ENCODE measurements at places on chromosomes 4 and X.

DNA sequence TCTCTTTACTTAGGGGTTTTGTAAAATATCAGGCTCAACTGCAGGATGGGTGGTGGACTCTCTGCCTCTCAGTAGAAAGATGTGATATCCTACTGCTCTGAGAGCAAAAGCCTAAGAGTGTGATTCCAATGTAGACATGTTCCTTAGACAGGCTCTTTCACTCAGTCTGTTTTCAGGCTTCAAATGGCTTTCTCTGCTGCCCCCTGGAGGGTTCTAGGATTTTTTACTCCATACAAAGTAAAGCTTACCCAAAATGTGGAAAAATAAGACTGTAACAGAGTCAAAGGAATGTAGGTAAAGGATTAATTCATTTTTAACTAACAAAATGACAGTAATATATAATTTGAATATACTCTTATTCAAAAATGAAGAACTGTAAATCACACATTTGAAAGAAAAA is 32.1 kb downstream of the ZGRF1 start:
- no peak for DNase-seq

DNA sequence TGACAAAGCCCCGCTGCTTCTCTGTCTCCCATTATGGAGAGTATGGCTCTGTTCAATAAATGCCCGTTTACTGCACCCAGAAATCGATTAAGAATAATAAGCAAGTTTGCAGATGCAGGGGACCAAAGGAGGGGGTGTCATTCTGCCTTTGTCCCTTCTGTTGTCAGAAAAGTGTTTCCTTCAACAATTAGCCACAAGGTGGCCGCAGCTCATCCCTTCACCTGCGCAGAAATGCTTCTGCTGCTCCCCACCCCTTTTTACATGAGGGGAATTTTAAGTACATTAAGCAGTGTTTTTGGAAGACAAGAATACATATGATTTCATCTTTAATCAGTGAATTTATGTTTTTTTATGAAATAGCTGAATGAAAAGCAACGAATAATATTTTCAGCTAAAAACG is 175.6 kb upstream of the ARX start:
- no peak for DNase-seq

DNA sequence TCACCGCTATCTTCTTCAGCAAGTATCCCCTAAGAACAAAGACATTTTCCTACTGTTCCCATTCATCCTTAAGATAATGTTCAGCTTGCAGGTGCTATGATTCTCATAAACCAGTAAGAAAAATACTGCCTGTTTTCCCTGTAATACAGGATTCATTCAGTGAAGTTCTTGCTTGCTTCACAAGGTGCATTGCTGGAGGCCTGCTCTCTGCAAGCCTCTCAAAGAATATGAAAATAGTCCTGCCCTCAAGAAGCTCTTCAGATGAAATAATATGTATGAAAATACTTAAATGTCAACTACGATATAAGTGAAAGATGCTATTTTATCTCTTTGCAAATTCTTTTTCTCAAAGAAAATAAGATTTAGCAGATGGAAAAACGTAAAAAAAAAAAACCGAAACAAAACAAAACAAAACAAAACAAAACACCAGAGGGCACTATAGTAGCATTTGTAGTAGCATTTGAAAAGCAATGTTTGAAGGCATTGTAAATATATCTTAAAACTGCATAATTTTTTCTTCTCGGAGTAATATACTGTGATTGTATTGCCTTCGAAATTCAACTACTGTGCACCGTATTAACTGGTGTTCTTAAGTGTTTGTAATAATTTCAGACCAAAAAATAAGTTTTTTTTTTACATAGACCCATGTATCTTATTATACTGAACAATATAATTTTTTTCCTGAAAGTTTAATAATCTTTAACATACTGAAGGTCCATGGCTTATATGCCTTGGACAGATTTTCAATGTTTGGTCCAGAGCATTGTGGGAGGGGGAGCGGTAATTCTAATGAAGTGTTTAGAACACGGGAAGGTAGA is 26.0 kb downstream of the ADH4 start:
- no peak for DNase-seq

GRCh38 chr4:187685247-187685646 is 310.3 kb upstream of the ZFP42 start:
- DNase-seq, result no peak

GRCh38 chr4:52843351-52843750 is 18.8 kb upstream of the RASL11B start:
- no peak for DNase-seq

DNA sequence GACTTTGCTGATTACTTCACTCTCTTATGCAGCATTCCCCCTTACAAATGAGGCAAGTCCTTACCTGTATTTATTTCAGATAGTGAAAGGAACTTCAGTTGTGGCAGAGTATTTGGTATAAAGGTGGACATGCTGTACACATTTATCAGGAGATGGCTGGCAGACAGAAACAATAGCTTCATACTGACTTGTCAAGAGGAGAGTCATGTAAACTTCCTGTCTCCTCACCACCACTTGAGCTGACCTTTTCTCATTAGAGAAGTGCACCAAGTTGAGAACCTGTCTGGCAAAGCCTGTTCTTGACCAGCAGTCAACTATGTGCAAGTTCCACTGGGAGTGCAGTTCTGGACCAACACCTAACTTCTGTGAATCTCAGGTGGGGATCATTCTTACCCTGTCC is 80.8 kb downstream of the LARP1B start:
- DNase-seq, result no peak

- no peak for DNase-seq
Measured at GRCh38 chr4:88964450-88964849, 92.5 kb downstream of the FAM13A start.

DNA sequence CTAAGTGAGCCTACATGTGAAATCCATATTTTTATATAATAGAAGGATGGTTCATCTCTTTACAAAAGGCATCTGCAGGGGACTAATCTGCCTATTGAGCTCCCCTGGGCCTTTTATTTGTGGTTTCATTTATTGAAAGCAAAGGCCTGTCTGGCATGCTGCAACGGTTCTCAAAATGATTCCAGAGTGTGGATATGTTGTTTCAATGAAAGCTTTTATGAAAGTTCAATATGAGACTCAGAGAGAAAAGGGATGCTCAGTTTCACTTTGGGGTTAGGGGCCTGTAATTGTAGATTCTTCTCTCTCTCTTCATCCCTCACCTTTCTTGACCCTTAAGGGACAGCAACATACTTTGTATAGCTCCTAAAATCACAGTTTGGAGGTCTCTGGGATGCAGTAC is 204.2 kb upstream of the CASK start:
- DNase-seq, result no peak

- no peak for DNase-seq
Measured at GRCh38 chr4:165635381-165635780, 237.7 kb upstream of the TLL1 start.

DNA sequence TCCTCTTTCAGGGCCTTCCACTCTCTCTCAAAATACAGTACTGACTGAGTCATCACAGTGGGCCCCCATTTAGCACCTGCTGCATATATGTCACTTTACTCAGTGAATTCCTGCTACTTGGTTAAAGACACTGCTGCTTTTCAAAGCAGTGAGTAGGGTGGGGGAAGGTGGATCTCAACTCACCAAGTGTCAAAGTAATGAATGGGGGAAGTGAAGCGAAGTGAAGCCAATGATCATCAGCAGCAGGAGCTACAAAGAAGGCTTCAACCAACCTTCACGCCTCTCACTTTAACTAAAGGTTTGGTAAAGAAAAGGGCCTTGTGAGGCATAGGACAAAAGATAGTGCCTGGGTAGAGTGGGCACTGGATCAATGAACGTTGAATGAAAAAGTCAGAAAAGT is 424.1 kb downstream of the SMARCA1 start:
- DNase-seq, result no peak

- DNase-seq, result no peak
Measured at GRCh38 chrX:18875256-18875878, 108.5 kb downstream of the PHKA2 start.

GRCh38 chrX:79259073-79259689 is 108.0 kb downstream of the ITM2A start:
- DNase-seq, result peak; percentile 12

- DNase-seq, result no peak
Measured at GRCh38 chrX:5898463-5898862, 330.2 kb downstream of the NLGN4X start.

GRCh38 chr4:153728151-153728550 is 31.7 kb downstream of the RNF175 start:
- DNase-seq, result no peak

- DNase-seq, result no peak
Measured at GRCh38 chrX:68234171-68234910, 199.0 kb downstream of the OPHN1 start.

- DNase-seq, result no peak
Measured at GRCh38 chr4:85209161-85209560, 242.7 kb upstream of the WDFY3 start.

GRCh38 chrX:14056206-14056605 is 26.5 kb upstream of the GEMIN8 start:
- DNase-seq, result no peak

- DNase-seq, result no peak
Measured at GRCh38 chrX:20224814-20225487, 41.8 kb downstream of the RPS6KA3 start.

- DNase-seq, result no peak
Measured at GRCh38 chrX:121455890-121456289, 408.5 kb downstream of the GLUD2 start.

DNA sequence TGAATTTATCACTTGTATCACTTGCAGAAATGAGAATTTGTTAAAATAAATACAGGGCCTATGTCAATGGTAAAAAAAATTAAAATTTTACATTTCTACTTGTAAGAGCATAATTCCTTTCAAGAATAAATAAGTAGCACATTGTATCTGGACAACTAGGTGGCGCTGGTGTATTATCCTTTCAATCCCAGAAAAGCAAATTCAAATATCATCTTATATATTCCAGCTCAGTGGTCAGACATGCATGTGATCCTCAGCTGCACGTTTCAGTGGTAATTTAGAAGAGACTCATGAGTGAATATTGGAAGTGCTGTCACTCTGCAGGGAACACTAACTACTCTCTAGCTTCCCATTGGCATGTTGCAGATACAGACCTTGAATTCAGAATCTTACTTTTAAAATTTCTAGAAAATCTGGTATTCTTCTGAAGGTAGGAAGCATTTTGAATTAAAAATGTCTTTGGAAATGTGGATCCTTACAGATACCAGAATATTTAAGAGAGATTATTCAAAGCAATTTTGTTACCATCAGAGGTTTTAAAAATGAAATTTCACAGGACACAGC is 1414.7 kb upstream of the TENM3 start:
- no peak for DNase-seq

GRCh38 chr4:104969394-104970082 is 177.1 kb upstream of the TET2 start:
- DNase-seq, result no peak

DNA sequence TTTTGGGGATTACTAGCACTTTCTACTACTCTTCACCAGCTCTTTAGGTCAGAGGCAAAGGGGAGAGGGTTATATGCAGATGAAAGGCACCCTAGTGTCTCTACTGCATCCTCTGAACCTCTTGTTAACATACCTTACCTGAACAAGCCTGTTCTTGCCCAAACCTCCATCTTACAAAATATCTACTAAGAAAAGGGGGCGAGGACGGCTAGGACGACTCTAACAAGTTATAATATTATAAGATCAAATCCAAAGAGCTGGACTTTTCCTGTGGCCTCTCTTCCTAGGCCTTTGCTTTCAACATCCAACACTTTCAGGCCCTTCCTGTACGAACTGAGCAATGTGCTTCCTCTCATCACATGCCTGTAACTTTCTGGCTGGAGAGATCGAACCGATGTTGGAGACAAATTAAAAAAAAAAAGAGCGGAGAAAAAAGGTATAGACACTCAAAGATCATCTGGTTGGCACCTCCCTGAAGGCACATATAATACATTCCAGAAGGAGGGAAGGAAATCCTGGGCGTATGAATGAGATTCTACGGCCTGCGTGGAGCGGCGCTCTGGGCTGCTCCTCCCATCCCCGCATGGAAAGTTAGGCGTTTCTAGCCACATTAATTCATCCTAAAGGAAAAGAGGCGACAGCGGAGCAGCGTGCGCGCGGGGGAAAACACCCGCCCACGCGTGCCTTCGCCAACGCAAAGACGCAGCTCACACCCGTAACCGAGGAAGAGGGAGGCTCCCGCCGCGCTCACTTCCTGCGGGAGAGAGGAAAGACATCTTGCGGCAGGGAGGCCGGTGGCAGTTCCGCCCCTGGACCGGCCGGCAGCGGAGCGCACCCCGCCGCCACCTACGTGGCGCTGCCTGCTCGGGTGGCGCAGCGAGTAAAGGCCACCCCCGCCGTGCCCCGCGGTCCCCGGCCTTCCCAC is 808 bp downstream of the PRDM5 start:
- no peak for DNase-seq

DNA sequence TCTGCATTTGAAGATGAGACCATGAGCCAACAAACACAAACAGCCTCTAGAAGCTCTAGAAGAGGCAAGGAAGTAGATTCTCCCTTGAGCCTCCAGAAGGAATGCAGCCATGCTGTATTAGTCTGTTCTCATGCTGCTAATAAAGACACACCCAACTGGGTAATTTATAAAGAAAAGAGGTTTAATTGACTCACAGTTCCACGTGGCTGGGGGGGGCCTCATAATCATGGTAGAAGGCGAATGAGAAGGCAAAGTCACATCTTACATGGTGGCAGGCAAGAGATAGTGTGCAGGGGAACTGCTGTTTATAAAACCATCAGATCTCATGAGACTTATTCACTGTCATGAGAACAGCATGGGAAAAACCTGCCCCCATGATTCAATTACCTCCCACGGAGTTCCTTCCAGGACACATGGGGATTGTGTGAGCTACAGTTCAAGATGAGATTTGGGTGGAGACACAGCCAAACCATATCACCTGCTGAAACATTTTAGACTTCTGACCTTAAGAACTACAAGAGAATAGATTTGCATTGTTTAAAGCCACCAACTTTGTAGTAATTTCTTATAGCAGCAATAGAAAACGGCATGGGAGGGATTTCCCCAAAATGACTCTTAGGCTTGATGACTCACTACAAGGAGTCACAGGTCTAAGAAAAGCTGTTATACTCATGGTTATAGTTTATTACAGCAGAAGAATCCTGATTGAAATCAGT is 284.4 kb upstream of the SFRP2 start:
- no peak for DNase-seq

DNA sequence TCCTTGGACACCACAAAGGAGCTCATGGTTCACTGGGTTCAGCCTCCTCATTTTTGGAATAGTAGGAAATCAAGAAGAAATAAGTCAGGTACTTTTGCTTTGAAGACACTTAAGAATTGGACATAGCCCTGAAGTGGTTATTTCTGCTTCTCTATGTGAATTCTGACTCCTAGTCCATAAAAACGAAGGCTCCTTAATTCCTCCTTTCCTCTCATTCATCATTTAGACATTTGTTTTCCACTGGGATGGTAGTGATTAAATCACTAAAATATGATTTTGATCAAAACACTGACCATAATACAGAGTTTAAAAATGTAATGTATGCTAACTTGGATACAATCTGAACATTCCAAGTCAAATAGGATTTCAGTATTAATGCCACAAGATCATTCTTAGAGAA is 34.7 kb upstream of the CYP2U1 start:
- no peak for DNase-seq

- DNase-seq, result no peak
Measured at GRCh38 chrX:57596109-57596508, 4.3 kb downstream of the ZXDB start.
